ENCODE measurements at places on chromosomes 4 and X.

DNA sequence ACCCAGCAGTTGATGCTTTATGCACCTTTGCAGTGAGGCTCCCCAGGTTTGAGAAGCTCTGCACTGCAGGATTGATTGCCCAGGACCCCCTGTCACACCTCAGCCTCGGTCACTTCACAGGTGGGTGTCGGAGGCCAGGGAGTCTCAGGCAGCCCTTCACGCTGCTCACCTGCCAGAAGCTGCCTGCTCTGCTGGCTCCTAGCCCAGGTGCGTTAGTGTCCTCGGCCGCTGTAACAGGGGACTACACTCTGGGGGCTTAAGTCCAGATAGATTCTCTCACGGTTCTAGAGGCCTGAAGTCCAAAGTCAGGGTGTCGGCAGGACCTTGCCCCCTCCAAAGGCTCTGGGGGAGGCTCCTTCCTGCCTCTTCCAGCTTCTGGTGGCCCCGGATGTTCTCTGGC, 79.9 kb downstream of the CPZ start:
- DNase-seq, result no peak

- no peak for DNase-seq
Observed at GRCh38 chr4:150321113-150321512, 242.9 kb downstream of the DCLK2 start.

- no peak for DNase-seq
Observed at GRCh38 chr4:42150653-42151567, 1.5 kb downstream of the BEND4 start.

DNA sequence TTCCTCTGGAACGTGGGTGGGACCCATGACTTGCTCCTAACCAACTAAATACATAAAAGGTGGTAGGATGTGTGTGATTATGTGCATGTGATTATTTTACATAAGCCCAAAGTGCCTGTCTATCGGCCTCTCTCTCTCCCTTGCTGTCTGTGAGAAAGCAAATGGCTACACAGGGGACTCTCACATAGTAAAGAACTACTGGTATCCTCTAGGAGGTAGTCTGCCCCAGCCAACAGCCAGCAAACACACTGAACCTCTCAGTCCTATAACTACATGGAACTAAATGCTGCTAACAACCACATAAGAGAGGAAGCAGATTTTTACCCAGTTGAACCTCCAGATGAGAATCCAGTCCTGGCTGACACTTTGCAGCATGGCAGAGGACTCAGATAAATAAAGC, 1249.4 kb downstream of the ADGRL3 start:
- DNase-seq, result no peak

DNA sequence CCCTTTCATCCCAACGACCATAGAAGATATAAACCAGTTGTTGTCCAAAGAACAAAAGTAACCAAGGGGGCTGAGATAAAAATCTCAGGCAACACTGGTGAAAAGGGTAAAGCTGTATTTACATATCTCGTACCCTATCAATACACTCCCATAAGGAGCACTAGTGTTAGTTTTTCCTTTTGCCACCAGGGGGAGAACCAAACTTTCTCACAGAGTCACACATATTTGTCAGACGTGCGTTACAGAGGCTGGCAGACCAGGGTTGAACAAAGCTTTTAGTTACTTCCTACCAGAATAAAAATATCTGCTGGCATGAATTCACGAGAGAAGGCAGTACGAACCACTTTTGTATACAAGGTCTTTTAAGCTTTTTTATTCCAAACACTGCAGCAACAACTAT, 88.3 kb downstream of the AMELX start:
- no peak for DNase-seq

DNA sequence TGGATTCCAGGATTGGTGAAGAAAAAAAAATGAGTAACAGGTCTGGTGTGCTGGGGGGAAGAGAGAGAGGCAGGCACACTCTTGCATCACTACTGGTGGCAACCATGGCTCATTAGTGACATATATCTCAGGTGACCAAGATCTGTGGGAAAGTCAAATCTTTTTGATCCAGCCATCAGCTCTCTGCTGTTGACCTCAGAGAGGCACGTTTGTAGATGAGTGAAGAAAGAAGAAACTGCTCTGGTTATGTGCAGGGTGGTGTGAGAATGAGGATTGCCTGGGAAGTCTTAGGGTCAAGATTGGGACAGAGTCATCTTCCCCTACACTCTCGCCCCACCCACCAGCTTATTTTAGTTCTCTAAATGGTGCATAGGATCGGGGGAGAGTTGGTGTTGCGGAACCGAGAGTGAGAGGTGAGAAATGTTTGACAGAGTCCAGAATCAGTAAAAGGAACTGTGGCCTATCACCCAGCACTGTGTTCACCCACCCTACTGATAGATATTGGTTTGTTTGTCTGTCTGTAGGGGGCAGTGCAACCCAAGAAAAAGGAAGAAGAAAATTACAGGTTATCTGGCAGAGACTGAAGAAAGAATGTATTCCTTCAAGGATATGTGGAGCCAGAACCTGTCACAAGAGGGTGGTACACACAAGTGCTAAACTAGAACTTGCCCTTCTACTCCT, 21.9 kb downstream of the ARMCX6 start:
- DNase-seq, result no peak

- no peak for DNase-seq
Observed at GRCh38 chrX:151031391-151031975, 48.3 kb downstream of the HMGB3 start.

DNA sequence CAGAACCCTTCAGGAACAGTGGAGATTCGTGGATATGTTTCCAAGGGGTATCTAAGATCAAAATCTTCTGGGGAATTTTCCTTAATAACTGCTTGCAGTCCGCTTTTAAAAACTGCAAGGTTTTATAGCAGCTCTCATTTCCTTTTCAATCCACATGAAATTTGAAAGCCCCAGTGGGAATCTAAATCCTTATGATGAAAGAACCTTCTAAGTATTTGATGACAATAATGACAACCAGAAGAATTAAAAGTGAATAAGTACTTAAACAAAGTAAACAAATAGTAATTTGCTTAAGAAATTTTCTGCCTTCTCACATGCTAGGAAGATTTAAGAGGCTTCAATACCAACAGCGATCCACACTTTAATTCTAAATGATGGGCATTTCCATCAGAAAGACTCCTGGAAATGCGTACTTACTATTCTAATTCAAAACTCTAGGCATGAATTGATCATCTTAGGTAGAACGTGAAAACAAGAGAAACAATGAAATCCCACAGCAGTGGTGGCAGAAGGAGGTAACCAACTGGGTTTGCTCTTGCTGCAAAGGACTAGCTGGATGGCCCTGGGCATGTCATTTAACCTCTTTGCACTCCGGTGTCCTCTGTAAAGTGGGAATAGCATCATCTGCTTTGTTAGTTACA, 37.6 kb upstream of the S100G start:
- no peak for DNase-seq

GRCh38 chrX:9316096-9316495, 148.8 kb upstream of the TBL1X start:
- no peak for DNase-seq
